Motor neuron (in vitro differentiated cells): ENCODE measurements at places on chromosomes 16 and 17.

DNA sequence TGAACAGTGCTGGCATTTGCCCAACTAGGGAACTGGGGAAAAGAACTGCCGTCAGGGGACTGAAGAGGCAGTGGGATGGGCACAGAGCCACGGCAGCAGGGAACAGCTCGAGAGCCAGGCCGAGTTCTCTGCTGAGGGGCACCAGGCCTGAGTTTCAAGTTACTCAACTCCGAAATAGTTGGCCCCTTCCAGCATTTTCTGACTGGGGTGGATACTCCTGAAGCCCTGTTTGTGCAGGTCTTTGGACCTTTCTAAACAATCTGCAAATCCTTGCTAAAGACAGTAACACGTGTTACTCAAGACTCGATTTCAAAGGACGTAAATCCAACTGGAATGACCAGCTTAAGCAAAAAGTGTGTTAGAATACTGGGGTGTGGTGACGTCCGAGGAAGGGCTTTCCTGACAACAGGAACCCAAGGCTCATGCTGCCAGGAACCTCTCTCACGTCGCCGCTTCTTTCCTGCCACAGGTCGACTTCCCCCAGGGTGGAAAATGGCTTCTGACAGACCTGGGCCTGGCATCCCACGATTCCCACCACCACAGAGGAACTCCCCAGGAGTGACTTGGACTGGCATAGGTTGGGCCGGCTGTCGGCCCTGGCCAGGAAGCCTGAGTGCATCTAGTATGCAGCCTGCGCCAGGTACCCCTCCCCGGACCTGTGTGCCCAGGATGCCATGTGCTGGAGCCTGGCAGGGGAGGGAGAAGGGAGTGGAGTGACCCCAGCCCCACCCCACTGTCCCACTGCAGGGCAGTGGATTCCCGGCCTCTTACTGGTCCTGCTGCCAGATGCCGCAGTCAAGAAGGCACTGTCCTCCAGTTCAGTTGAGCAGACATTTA lies 71.9 kb downstream of the N4BP1 start:
- ATAC-seq = no peak

DNA sequence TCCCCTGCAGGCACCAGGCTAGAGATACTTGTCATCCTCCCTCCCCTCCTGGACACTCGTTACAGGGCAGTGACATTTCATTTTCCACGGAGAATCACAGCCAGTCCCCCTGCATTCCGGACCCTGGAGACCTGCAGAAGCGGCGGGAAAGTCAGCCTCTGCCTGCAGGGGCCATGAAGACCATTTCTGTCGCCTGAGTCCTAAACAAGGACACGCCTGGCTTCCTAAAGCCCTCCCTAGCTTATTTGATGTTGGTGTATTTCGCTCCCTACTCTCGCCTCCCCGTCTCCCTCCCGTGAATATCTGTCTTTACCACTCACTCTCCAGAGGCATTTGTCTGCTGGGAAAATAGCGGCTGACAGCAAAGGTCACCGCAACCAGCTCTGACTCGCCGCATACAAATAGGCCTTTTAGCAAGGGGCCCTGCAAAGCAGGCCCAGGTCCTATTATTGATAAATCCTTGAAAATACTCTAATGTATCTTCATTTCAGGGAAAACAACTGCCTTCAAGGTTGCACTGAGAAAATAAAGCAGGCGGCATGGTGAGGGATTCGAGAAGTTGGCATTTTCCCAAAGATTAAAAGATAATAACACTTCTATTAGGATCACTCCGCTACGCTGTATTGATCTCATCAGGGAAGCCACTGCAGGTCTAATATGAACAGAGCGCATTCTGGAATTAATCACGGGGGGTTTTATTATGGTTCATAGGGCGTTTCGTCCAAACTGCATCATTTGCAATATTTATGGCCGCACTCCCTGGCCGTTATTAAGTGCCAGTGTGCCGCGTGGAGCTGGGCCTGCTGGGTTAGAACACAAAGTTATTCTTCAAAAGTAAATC lies 447.1 kb upstream of the CDH5 start:
- ATAC-seq = peak; percentile 90

- ATAC-seq = no peak
Measured at GRCh38 chr16:22300427-22301071, 3.3 kb downstream of the POLR3E start.

GRCh38 chr17:21679256-21680146 lies 12.8 kb upstream of the KCNJ18 start:
- peak; percentile 28 for ATAC-seq

- peak; percentile 54 for ATAC-seq
Measured at GRCh38 chr17:6639586-6640535, 650 bp downstream of the KIAA0753 start.

- ATAC-seq = no peak
Measured at GRCh38 chr17:2778489-2778888, 17.7 kb upstream of the RAP1GAP2 start.

- no peak for ATAC-seq
Measured at GRCh38 chr17:26809033-26809432, 484.9 kb upstream of the WSB1 start.

- ATAC-seq = peak; percentile 29
Measured at GRCh38 chr16:46972429-46973206, 856 bp downstream of the DNAJA2 start.

GRCh38 chr16:72018470-72018869 lies 9.9 kb downstream of the DHODH start:
- no peak for ATAC-seq

DNA sequence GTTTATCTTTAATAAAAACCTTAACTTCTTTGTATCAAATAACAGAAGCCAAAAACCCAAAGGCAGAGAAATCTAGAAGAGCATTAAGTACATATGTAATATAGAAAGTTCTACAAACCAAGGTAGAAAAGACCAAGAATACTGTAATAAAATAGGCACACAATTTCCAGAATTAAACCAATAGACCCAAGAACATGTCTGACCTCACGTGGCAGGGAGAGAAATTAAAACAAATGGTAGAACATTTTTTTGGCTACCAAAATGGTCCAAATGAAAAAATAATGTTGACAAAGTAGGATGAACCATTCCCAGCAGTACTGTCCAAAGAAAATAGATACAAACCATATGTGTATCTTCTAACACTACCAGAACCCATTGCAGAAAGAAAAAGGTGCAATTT lies 183.5 kb downstream of the CPPED1 start:
- no peak for ATAC-seq

GRCh38 chr16:23673971-23674614 lies 4.6 kb upstream of the PLK1 start:
- no peak for ATAC-seq

DNA sequence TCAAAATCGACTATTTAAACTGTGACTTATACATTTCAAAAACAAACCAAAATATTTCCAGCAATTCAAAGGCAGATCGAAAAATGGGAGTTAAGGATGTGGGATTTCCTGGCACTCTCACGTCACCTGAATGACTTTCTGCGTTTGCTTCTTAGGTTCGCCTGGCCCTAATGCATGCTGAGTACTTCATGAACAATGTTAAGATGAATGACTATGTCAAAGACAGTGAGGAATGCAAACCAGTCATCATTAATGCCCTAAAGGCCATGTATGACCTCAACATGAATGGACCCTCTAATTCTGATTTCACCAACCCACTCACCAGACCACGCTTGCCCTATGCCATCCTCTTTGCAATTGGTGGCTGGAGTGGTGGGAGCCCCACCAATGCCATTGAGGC lies 7.3 kb downstream of the KLHL10 start:
- no peak for ATAC-seq

DNA sequence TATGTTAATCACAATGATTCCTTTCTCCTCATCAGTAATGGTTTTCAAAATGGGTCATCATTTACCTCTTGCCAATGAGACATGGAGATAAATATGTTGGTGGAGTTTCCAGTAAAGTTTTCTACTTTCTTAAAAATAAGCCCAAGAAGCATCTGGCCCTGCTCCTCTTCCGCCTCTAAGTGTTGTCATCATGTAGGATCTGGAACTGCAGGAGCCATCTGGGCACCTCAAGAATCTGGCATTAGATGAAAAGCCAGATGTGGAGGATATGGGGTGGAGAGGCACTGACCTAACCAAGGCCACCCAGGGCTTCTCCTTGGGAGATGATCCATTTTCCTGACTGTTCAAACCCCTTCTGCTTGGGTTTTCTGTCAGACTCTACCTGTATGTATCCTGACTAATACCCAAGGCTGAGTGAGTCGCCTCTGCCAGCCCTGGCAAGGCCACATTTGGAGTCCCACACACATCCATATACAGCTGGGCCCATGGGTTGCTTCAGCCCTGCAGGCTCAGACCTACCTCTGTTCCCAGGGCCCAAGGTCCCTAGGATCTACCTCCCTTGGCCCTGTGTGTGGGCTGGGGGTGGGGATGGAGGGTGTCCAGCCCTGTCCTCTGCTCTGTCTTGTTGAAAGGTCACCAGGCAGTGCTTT lies 24.6 kb downstream of the CCDC182 start:
- ATAC-seq = no peak

- no peak for ATAC-seq
Measured at GRCh38 chr16:7584561-7584960, 251.9 kb downstream of the RBFOX1 start.

GRCh38 chr16:87153326-87153725 lies 163.9 kb downstream of the C16orf95 start:
- ATAC-seq = no peak

DNA sequence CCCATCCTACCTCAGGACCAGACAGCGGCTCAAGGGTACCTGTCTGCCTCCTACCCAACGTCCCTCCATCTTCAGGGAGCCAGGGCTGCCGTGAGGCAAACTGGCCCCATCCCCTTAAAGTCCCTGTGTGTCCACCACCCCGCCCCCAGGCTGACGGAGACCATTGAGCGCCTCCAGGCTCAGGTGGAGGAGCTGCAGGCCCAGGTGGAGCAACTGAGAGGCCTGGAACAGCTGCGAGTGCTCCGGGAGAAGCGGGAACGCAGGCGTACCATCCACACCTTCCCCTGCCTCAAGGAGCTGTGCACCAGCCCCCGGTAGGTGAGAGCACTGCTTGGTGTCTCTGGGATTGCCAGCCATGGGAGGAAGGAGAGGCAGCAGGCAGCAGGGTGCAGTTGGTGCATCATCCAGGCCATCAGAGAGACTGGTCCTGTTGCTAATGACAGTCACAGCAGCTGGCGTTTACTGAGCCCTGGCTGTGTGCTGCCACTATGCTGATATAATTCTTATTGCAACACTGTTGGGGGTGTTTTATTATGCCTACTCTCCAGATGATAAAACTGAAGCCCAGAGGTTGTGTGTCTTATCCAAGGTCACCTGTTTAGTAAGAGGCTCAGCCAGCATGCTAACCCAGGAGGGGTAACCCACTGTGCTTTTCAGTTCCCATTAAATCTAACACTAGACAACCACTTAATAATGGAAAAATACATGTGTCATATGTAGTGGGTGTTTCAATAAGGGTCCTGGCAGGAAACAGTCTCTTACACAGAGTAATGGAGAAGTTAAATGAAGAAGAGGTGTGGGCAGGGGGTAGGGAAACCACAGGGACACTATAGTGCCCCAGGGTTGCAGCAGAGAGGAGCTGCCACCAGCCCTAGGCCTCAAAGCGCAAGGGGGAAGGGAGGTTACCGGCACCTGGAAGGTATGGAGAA lies 10.3 kb upstream of the MRPL58 start:
- ATAC-seq = no peak

GRCh38 chr16:60684002-60684401 lies 1352.2 kb downstream of the CDH8 start:
- no peak for ATAC-seq

DNA sequence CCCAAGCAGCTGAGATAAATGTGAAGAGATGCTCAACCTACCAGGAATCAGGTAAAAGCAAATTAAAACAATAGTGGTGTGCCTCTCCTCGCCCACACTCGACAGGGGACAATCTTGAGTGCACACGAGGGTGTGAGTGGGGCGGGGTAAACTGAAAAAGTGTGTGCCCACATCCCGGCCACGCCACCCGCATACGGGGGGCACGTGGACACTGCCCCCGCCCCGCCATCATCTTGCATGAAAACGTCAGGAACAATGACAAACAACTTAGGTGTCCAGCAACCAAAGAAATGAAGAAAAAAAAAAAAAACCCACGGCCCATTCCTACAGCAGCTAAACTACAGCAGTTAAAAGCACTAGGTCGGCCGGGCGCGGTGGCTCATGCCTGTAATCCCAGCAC lies 14.1 kb downstream of the PEMT start:
- no peak for ATAC-seq

GRCh38 chr16:87581857-87582215 lies 20.5 kb upstream of the JPH3 start:
- ATAC-seq = peak; percentile 92

DNA sequence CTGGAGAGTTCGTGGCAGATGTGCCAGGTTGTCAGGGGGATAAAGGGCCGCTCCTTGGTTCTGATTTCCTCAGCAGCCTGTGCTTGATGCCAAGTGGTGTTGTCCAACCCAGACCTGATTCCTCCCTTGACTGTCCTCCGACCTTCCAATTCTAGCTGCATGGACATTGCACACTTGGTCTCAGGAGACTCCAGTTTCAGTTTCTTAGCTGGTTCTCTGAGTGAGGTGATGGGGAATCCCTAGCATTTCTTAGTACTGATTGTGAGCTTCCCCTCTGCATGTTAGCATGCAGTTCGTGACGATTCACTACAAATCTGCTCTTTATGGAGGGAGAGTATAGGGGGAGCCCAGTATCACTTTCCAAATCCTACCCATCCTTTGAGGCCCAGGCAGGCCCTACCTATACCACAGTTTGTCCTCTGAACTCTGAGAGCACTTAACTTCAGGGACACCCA lies 12.4 kb upstream of the CCR7 start:
- no peak for ATAC-seq

GRCh38 chr17:10457952-10458351 lies 11.4 kb downstream of the MYH4 start:
- no peak for ATAC-seq

DNA sequence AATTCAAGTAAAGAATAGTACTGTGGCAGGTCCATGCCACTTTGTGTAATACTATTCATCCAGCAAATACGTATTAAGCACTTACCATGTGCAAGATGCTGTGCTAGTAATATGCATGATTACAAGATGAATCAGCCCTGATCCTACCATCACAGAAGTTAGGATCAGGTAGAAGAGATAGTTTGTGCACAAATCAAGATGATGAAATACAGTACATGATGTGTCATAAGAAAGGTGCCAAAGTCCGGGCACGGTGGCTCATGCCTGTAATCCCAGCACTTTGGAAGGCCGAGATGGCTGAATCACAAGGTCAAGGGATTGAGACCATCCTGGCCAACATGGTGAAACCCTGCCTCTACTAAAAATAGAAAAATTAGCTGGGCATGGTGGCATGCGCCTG lies 10.9 kb downstream of the COG4 start:
- ATAC-seq = no peak

- no peak for ATAC-seq
Measured at GRCh38 chr16:16045296-16045695, 95.9 kb downstream of the ABCC1 start.

DNA sequence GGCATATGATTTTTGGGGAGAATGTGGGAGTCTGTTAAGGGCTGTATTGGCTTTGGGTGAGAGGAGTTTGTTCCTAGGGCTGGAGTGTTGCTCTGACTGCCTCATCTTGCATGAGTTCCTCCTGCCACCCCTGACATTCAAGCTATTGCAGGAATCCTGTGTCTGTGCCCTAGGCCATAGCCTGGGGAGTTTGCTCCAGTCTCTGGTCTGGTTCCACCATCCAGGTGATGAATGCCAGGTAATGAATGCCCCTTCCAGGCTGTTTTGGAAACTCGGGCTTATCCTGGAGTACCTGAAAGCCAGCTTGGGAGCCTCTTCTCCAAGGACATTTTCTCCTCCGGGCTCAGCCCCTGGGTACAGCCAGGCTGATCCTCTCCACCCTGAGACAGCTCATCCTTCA lies 117.0 kb upstream of the IRX3 start:
- no peak for ATAC-seq

- ATAC-seq = no peak
Measured at GRCh38 chr17:27333410-27333980, 39.6 kb downstream of the WSB1 start.

- no peak for ATAC-seq
Measured at GRCh38 chr17:68820825-68821481, 134.2 kb downstream of the ABCA8 start.
